ENCODE measurements at places on chromosomes 3 and 15.

DNA sequence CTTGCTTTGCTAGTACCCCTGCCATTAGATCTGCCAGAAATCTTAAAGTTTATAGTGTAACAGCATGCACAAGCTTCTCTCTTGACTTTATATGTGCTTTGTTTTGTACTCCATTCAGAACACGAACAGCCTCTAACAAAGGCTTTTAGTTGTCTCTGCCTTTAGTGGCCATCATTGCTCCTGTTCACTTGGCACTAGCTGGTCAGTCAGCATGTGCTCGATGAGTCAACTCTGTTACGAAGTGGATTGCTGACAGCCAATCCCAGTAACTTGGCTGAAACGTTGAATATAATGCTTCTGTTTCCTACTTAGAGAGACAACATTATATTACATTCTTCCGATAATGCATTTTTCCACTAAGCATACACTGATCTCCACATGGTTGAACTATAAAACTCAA is 349.2 kb downstream of the NAALADL2 start:
- DNase-seq: no peak

GRCh38 chr3:61847784-61848462 is 286.6 kb downstream of the PTPRG start:
- DNase-seq: no peak

DNA sequence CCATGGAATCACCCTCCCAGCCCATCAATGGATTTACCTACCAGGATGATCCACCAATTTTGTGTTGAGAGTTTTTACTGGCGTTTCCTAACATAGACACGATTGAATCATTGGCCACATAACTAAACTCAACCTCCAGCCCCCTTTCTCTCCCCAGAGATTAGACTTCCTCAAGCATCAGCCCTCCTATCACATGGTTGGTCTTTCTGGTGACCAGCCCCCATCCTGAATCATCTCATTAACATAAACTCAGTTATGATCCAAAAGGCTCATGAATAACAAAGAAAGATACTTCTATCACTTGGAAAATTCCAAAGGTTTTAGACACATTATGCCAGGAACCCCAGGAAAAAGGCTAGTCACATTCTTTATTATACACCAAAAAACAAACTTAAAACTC is 21.2 kb downstream of the PRKAR2A start:
- no peak for DNase-seq

GRCh38 chr15:98855815-98856531 is 151.6 kb downstream of the PGPEP1L start:
- no peak for DNase-seq

GRCh38 chr3:120673116-120673515 is 8.9 kb downstream of the HGD start:
- no peak for DNase-seq

GRCh38 chr15:90154861-90155626 is 46.1 kb upstream of the SEMA4B start:
- DNase-seq: no peak

DNA sequence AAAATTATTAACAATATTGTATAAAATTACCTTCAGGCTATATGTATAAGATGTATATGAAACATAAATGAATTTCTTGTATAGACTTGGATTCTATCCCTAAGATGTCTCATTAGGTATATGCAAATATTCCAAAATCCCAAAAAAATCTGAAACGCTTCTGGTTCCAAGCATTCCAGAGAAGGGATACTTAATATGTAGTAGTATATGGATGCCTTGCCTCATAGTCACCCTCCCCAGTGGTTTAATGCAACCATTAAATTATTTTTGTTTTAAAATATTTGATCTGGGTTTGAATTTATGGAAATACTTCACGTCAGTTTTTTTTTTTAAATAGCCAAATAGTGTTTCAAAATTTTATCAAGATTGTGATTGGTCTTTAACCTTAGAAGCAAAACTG is 27.2 kb downstream of the PLCL2 start:
- DNase-seq: no peak

- no peak for DNase-seq
Observed at GRCh38 chr3:144107923-144108322, 136.3 kb downstream of the DIPK2A start.

DNA sequence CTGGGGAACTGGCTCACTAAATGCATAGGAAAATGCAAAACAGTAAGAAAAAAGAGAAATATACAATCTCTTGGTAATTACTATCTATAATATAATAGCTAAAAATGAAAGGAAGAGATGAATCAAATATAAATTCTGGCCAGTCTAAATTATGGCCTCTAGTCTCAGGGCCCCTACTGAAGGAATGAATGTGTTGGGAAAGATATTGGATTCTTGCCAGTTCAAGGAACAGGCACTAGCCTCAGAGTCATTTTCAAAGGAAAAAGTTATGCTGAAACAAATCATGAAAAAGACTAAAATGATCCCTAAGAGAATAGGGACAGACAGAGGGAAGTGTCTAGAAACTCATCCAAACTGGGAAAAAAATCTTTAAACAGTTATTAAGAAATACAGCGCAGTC is 62.4 kb downstream of the C3orf80 start:
- no peak for DNase-seq

DNA sequence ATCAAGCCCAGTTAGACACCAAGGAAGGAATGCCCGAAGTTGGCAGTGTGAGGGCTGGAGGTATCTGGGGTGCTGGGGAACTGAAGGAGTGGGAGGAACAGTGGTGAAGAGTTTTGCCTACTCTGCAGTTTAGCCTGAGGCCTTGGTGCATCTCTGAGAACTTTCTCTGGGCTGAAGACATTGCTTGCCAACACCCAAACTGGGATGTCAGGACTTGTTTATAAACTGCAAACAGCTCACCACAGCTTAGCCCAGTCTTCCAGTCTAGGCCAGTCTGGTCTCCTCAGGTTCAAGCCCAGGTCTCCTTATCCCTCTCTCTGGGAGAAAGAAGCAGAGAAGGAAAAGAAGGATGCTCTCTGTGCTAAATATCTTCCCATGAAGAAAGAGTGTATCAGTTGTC is 68.0 kb upstream of the BOC start:
- no peak for DNase-seq

DNA sequence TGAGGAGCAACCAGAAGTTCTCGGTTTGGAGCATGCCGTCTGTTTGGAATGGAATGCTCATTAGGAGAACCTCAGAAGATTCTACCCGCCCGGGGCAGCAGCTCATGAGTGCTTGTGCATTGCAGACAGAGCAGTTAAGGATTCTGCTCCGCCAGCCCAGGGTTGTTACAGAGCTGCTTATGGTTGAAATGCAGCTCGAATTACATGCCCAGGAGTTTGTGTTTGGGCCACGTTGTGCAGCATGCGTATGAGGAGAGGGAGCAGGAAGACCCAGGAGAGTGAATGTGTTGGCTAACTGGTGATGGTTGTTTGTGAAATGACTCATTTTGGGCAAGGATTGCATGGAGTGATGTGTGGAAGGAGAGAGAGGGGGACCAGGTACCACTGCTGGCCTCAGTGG is 9.0 kb downstream of the FGD5 start:
- DNase-seq: no peak

GRCh38 chr3:156483426-156483825 is 71.5 kb downstream of the SSR3 start:
- DNase-seq: no peak

DNA sequence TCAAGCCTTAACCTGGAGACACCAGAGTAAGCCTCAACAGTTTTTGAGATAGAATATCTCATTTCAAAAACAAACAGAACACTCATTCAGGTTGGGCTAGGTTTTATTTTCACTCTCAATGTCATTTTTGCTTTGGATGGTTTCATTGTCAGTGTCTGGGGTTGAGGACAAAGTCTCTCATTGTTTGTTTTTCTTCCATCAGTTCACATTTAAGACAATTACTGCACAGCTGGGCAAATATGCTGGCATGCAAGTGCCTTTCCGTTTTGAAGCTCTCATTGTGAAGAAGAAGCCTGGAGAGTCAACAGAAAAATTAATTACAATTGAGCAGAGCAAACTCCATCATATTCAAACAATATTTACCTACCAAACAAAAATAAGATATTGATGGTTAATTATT is 1050.0 kb downstream of the TBL1XR1 start:
- no peak for DNase-seq

DNA sequence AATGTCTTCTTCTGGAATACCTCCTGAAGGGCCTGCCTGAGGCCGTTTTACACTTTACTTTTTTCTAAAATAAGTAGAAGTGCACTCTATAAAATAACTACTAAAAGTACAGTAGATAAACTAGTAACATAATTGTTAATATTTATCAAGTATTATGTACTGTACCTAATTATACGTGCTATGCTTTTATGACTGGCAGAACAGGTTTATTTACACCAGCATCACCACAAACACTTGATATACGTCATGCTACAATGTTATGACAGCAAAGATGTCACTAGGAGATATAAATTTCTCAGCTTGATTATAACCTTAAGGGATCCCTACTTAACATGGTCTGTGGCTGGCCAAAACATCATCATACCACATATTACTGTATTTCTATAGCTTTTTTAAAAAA is 29.4 kb downstream of the DLG1 start:
- no peak for DNase-seq

- no peak for DNase-seq
Observed at GRCh38 chr3:127275287-127275781, 12.5 kb downstream of the PRR20G start.

- DNase-seq: no peak
Observed at GRCh38 chr15:70426096-70426821, 328.5 kb upstream of the TLE3 start.

GRCh38 chr3:187684444-187684843 is 14.2 kb upstream of the SST start:
- DNase-seq: no peak

DNA sequence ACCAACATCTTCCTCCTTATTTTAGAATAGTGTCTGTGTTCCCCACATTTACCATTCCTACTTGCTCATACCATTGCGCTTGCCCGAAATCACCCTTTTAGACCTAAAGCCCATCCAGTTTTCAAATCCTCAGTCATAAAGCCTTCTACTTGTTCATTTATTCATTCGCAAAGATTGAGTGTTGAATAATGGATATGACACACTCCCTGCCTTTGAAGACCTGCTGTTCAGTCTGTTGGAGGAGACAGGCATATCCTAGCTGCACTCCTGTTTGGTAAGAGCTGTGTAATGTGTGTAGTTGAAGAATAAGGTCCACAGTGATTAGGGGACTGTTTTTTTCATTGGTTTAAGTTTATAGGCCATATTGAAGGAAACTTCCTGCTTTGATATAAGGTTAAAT is 1.7 kb downstream of the CNOT10 start:
- DNase-seq: no peak

DNA sequence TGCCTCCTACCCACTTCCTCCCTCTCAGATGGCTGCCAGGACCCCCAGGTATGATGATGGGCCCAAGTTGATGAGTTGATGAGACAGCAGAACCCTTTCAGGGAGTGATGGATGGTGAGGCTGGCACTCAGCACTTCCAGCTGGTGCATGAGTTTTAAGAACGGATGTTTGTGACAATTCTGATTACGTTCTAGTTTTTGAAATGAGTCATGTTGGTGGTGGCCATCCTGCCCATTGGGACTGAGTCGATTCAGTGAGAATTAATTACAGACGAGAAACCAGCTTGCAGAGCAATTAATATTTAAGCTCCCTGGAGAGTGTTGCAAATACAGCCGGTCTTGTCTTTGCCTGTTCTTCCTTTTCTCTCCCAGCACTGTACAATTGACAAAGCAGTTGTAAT is 56.9 kb upstream of the NR2C2 start:
- DNase-seq: no peak

GRCh38 chr3:141112686-141113297 is 61.6 kb downstream of the SPSB4 start:
- DNase-seq: no peak

DNA sequence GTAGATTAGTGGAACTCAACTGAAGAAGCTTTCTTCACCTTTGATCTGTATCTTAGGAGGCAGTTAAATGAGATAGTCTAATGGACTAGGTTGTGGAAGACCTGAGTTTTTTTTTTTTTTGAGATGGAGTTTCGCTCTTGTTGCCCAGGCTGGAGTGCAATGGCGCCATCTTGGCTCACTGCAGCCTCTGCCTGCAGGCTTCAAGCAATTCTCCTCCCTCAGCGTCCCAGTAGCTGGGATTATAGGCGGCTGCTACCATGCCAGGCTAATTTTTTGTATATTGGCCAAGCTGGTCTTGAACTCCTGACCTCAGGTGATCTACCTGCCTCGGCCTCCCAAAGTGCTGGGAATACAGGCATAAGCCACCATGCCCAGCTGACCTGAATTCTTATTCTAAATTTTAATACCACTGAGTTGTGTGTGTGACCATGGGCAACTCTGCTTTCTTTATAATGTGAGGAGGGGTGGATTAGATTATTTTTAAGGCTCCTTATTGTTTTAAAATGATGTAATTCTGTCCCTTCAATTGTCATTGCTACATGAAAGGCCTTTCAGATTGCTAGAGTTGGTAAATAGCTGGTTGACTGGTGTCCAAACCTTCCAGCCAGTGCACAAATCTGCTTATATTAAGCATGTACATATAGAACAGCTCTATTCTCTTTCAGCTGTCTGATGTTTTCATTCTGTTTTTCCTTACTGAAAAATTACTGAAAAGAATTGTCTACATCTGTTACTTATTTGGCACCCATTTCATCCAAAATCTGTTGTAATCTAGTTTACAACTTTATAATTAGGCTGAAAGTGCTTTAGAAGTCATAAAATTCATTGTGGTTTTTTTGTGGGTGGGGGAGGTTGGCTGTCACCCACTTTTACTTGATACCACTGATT is 2.3 kb downstream of the LNP1 start:
- DNase-seq: no peak

DNA sequence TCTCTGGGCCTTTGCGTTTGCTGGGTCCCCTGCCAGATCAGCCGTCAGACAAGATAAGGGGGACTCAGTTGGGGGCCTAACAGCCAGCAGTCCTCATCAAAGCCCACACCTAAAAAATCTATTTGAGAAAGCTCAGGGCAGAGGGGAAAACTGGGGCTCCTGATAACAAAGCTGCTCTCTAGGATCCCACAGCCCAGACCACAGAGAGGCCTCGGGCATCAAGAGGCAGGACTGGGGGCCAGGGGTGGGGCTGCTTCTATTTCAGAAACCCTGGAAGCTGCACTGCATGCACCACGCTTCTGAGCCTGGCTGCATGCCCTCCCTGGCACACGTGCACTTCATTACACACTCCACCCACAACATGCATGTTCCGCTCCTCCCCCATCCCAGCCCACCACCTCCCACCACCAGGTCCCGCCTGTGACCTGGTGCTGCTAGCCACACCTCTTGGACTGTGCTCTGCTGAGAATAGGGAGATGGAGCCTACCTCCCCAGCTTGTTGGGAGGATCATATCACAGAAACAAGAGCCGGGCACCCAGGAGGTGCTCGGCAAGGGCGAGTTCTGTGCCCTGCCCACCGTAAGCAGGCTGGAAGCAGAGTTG is 26.6 kb downstream of the FBLN2 start:
- DNase-seq: no peak

- DNase-seq: no peak
Observed at GRCh38 chr3:12415014-12415680, 69.1 kb upstream of the TSEN2 start.

Measured in stimulated activated CD8-positive, alpha-beta memory T cell treated with anti-CD3 and anti-CD28 coated beads, Interleukin-7, amount 100 ng/mL, for 48 hours (primary cell).